Cortex of kidney (tissue), 1 donor: ENCODE measurements at places on chromosomes 12 and 14.

- DNase-seq: no peak
These were observed 1.9 kb upstream of the YBX3 start for GRCh38 chr12:10725003-10725402.

GRCh38 chr12:562634-563033 lies 100.6 kb downstream of the NINJ2 start:
- no peak for DNase-seq

- no peak for DNase-seq
These were observed 35.7 kb downstream of the MVK start for GRCh38 chr12:109609342-109609741.

- no peak for DNase-seq
These were observed 281.1 kb upstream of the NAV3 start for GRCh38 chr12:77549383-77550128.

DNA sequence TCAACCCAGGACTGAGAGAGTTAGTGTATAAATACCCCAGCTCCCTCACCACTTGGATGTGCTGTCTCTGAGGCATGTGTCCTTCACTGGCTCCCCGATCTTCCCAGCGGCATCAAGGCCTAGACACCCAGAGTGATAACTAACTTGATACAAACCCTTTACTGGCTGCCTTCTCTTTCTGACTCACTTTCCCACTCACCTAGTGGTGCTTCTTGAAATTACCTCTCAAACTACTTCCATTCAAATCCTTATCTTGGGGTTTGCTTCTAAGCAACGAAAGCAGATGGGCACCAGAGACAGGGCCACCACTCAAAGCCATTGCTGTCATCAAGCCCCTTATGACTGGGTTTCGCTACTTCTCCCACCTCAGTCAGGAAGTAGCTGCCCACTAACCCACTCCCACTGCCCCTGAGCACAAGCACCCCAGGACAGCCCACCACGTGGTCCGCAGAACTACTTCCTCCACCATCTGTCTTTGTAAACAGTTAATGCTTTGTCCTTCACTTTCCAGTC lies 17.2 kb downstream of the ZFP36L1 start:
- DNase-seq: no peak

DNA sequence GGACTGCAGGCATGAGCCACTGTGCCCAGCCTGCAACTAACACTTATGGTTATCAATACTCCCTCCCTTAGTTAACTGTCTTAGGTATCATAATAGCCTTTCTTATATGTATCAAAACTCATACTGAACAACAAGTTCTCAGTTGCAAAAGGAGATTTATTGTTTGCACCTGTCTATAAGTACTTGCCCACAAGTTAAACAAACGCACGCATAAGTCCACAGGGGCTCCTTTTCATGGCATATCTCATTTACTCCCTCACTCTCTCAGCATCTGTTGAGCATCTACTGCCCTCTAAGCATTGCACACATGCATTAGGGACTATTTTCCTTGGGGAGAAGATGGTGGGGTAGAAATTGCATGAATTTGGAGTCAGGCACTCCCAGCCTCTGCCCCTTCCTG lies 46.7 kb upstream of the CORO1C start:
- no peak for DNase-seq

GRCh38 chr12:124921200-124922031 lies 7.0 kb upstream of the UBC start:
- DNase-seq: no peak

DNA sequence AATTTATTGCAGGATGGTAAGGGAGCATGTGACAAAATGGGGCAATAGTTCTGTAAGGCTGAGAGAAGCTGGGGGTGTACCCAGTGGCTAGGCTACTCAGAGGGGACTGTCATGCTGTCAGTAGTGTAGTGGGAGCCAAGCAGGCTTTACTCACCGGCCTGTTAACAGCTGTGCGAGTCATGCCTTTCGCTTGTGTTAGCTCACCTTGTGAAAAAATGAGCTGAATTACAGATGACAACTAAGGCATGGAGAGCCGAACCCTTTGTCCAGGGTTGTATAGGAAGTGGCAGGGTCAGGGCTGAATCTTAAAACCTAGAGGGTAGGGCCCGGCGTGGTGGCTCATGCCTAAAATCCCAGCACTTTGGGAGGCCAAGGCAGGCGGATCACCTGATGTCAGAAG lies 37.9 kb downstream of the SH2B3 start:
- DNase-seq: no peak

DNA sequence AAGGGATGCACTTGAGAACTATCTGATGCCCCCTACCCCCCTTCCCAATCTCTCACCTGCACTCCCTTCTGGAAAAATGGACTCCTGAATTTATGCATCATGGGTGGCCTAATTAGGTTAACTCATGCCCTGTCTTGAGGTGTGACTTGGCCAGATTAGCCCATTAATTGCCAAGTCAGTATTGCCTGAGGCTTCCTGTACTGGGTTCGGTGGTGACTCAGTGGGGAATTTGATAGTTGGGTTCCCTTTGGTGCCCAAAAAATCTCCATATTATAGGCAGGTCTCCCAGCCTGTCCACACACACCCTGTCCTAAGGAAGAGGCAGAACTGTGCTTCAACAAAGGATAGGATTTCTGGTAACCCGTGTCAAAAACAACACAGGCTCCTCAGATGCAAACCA lies 146.1 kb downstream of the CHST11 start:
- DNase-seq: no peak
